DMS 273 treated with DMSO at 0.1 percent for 48 hours (cell line): ENCODE measurements at places on chromosomes 13 and 19.
A peak's percentile ranks its signal among the peaks of the same experiment; 100 is the strongest.

DNA sequence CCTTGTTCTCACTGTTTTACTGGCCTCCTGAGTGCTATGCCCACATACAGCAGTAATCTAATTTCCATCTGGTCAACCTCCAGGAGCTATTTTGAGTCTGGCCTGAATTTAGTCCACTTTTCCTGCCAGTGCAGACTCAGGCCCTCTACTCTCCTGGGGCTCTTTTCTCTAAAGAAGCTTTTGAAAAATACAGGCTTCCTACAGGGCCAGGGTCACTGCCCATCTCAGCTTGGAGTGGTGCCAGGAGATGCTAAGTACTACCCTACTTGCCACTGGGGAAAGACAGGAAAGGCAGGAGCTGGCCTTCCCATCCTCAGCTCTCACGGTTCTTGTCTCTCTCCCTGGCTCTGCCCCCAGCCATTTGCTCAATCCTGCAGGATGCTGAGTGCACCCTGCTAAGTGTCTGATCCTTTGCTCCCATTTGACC lies 101.7 kb upstream of the SERP2 start:
- no peak for DNase-seq

- DNase-seq, result no peak
Observed at GRCh38 chr19:18519962-18520847, 1.7 kb downstream of the ELL start.

- DNase-seq, result peak; percentile 3
Observed at GRCh38 chr19:56637976-56638555, 4.9 kb upstream of the SMIM17 start.

- DNase-seq, result no peak
Observed at GRCh38 chr19:45575216-45575615, 9.4 kb downstream of the OPA3 start.

- DNase-seq, result no peak
Observed at GRCh38 chr19:29381353-29382203, 144.2 kb upstream of the VSTM2B start.

DNA sequence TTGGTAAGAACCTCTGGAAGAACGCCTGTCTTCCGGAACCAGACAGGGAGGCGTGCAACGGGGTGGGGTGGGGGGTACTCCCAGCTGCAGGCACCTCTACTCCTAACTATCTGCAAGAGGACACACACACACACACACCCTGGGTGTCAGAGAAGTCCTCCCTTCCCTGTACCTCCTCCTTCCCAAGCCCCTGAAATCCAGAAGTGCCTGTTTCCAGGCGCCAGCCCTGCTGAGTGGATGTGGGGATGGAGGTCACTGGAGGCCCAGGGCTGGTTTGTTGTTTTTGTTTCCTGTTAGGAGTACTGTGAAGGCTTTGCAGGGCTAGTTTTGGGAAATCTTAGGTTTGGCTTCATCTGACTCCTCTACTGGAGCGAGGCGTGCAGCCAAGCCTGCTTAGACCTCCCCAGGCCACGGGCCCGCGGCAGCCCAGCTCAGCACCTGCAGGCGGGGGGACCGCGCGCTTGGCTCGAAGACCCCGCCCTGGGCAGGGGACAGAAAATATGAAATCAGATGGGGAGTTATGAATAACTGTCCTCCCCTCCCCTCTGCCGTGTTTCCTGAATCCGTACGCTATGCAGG lies 36.4 kb downstream of the SOX1 start:
- DNase-seq, result no peak

- DNase-seq, result no peak
Observed at GRCh38 chr19:29714371-29714952, 599 bp downstream of the C19orf12 start.

DNA sequence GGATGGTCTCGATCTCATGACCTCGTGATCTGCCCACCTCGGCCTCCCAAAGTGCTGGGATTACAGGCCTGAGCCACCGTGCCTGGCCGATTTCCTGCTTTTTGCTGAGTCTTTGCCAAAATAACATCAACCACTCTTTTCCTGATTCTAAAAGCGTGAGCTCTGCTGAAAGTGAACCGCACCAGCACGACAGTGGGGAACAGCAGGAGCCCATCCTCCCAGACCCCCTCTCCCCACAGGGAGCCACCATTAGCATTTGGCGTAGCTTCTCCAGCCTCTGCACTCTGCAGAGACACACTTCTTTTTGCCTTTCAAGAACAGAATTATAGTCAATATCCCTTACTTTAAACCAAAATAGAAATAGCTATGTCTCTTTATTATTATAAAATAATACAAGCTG lies 41.3 kb downstream of the MYH14 start:
- DNase-seq, result no peak

GRCh38 chr19:8569066-8569771 lies 8.0 kb downstream of the MYO1F start:
- no peak for DNase-seq

GRCh38 chr19:15199661-15200552 lies 888 bp downstream of the NOTCH3 start:
- DNase-seq, result no peak

GRCh38 chr13:53005626-53006025 lies 23.0 kb upstream of the OLFM4 start:
- DNase-seq, result peak; percentile 32

DNA sequence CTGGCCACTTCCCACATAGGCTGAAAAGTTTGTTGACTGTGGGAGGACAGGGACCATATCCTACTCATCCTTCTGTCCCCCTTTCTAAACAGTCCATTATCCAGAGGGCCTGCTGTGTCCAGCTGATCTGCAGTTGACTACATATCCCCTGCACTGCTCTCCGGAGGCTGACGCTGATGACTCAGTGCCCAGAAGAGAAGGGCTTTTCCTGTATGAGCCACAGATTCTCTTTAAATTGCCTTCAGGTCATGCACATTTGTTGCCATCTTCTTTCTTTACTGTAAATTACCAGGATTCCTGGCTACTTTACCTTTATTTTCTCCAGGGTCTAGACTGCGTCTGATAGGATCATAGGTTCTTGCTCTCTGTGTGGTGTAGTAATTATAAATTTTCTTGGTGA lies 125.2 kb downstream of the LACC1 start:
- no peak for DNase-seq

- DNase-seq, result no peak
Observed at GRCh38 chr13:112891477-112892401, 77.3 kb upstream of the MCF2L start.

- DNase-seq, result no peak
Observed at GRCh38 chr19:30116530-30116929, 174.5 kb downstream of the URI1 start.

DNA sequence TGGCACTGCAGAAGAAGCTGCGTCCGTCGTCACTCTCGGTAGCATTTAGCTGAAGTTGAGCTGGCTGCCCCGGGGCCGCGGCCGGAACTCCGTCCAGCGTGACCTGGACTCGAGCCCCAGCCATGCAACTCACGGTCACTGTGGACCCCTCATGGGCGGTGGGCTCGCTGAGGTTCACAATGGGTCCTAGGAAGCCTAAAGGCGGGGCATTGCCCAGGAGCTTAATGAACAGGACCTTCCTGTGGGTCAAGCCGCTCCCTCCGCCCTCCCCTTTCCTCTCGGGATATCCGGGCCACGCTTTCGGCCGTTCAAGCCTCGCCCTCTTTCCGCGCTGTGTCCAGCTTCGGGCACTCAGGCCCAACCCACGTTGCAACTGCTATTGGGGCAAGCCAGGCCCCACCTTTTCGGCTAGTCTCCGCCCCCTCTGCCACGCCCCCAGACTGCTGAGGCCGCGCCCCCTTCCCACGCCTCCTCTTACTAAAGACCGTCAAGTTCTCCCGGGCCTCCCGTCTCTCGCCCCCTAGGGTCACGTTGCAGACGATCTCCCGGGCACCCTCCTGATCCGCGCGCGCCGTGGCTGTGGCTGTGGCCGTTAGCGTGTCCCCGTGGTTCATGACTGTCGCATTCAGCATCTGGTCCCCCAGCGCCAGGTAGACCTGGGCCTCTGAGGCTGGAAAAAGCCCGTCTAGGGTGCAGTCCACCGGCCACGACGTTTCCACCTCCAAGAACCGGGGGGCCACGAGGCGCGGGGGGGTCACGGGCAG lies 1.4 kb upstream of the RAVER1 start:
- peak; percentile 50 for DNase-seq

- DNase-seq, result no peak
Observed at GRCh38 chr19:34365463-34366401, 736 bp downstream of the GPI start.

- DNase-seq, result no peak
Observed at GRCh38 chr13:51814825-51815650, 11.1 kb upstream of the DHRS12 start.

GRCh38 chr19:49098795-49099194 lies 13.5 kb downstream of the SNRNP70 start:
- no peak for DNase-seq

DNA sequence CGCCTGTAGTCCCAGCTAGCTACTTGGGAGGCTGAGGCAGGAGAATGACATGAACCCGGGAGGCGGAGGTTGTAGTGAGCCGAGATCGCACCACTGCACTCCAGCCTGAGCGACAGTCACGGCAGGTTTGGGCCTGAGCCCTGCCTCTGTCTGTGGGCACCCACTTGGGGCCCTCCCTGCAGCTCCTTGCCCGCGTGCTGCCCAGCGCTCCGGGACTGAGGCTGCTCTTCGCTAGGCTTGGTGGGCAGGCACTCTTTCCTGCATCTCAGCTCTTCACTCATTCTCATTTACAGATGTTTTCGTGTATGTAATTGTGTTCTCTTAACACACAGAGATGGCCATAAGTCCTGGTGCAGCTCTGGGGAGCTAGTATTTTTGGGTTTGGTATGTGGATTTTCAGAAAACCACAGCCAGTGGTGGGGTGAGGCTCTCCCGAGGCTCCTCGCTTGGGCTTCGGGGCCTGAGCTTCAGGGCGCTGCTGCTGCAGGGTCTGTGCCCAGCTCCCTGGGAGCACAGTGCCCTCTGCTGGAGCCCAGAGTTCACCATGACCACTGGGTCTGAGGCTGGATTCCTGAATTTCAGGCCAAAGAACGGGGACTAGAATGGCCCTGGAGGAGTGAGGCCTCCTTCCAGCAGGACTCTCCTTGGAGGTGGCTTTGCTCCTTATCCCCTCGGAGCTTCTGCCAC lies 15.2 kb downstream of the UPF1 start:
- no peak for DNase-seq

- DNase-seq, result no peak
Observed at GRCh38 chr19:18839465-18840287, 7.9 kb downstream of the UPF1 start.

DNA sequence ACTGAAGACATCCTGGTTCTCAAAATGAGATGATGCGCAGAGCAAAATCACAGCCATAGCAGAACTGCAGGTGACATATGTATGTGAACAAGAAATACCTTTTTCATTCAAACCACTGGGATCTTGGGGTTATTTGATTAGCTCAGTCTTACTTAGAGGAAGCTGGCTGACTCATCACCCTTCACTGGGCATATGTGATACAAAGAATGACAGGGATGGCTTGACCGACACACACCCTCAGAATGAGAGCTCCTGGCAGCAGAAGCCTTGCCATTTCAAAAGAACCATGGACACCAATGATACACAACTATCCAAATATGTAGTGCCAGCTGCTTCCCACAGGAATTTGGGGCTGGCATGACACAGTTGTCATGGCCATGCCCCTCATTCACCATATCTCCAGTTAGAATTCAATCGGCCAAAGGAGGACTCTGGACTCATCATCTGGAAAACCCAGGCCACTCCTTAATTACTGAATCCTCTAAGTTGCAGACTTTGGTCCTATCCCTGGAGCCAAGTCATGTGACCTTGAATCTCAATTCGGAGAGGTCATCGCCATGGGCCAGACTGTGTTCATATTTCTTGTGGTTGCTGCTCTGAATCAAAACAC lies 115.8 kb downstream of the KATNAL1 start:
- no peak for DNase-seq

DNA sequence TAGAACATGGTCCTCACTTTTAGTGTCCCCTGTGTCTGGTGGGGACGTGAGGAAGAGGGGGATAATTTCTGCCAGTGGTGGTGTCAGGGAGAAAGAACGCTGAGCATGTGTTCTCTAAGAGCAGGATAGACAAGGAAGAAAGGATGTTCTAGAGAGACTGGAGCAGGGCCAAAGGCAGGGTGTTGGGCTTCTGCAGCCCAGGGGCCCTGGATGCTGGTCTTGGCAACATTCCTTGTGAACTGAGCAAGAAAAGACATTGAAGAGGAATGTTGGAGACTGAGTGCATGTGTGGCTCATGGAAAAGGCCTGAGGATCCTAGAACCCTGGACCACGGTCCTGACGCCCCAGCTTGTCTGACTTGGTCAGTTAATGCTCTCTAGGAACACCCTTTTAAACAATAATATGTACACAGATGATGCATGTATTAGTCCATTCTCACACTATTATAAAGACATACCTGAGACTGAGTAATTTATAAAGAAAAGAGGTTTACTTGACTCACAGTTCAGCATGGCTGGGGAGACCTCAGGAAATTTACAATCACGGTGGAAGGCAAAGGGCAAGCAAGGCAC lies 33.6 kb upstream of the SLC10A2 start:
- no peak for DNase-seq

DNA sequence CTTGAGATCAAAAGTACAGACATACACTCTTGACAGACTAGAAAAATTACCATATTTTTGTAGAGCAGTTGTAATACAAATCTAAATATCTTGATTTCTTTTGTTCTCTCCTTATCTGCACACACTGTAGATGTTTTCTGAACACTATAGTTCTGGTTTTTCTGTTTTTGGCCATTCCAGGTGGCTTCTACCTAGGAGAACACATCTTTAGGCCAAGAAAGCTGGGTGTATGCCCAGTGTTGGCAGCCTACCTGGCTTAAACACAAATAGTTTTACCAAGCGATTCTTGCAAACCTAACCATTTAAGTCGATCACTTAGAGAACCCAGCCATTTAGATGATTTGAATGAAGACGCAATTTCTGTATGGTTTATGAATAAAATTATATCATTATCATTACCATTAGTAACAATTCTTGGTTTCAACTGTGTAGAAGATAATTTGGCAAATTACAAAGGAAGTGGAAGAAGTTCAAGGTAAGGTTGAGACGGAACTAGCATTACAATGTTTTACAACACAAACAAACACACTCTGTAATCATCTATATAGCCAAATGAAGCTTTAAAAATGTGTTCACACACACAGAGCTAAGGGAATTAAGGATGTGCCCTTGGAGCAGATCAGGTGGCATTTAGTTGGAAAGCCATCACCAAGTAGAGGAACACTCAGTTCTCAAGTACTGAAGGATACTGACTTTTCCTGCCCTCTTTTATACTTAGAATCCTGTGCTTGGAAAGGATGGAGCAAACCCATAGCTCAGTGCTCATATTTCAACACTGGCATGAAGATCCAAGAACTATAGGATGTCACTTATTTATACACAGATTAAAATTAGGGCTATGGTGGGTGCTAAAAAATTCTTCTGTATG lies 36.2 kb downstream of the ERCC5 start:
- no peak for DNase-seq

DNA sequence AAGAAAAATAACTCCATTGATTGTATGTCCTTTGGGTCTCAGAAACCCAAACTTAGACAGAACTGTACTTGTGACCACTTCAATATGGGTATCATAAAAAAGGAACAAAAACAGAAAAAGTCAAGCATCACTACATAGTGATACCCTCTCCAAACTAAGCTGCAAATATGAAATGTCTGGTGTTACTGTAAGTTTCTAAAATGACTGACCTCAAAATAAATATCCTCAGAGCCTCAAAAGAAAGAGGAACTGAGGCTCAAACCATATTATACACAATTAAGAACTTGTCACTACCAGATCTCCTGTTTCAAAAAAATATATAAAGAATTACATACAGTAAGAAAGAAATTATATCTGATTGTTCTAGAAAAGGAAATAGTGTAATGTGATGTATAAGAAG lies 787.9 kb upstream of the KLHL1 start:
- no peak for DNase-seq
